T-helper 17 cell (primary cell): ENCODE measurements at places on chromosomes 13 and 19.

GRCh38 chr13:65093357-65093756 lies 2136.8 kb downstream of the PCDH9 start:
- H3K4me1 ChIP-seq, result no peaks in the 10 kb centered on the region
- H3K36me3 ChIP-seq, result no peaks in the 10 kb centered on the region
- H3K27ac ChIP-seq, result no peak overlapping the region
- no peak for DNase-seq
- H3K27me3 ChIP-seq, result no peaks in the 10 kb centered on the region

GRCh38 chr13:73370066-73370465 lies 311.3 kb downstream of the KLF5 start:
- H3K27ac ChIP-seq, result no peak overlapping the region
- H3K4me1 ChIP-seq, result no peaks in the 10 kb centered on the region
- H3K36me3 ChIP-seq, result no peaks in the 10 kb centered on the region
- H3K27me3 ChIP-seq, result peaks cover 13% of the 10 kb centered on the region
- no peak for DNase-seq

DNA sequence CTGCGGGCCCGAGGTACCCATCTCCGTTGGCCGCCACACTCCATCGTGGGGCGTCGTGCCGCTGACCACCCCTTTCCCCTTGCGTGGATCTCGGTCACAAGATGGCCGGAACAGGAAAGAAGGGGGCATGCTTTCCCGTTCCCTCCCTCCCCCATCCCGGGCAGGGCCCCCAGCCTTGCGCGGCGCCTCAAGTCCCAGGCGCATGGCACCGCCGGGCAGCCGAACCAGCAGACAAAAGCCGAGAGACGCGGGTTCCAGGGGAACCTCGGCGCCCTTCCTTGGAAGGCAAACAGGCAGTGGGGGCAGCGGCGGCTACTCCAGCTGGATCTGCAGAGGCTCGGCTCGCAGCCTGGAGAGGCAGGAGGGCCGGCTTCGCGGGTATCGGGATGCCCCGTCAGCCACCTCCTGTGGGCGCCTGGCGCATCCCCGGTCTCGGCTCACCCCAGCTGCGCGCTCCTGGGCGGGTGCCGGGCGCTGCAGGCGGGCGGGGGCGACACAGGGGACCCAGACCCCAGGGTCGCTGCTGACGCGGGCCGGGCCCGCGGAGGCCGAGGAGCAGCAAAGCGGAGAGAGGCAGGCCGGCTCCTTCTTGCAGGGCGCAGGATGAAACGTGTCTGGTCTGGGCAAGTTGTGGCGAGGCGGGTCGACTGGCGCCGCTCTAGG lies 439 bp downstream of the DZIP1 start:
- H3K4me1 ChIP-seq, result peaks cover 2% of the 10 kb centered on the region
- H3K27ac ChIP-seq, result no peak overlapping the region
- no peaks in the 10 kb centered on the region for H3K36me3 ChIP-seq
- no peak overlapping the region for H3K4me3 ChIP-seq

GRCh38 chr19:50906217-50906616 lies 5.0 kb downstream of the KLK4 start:
- H3K4me3 ChIP-seq, result no peak overlapping the region
- H3K36me3 ChIP-seq, result peaks cover 7% of the 10 kb centered on the region
- H3K27me3 ChIP-seq, result peaks cover 21% of the 10 kb centered on the region
- H3K27ac ChIP-seq, result peak overlapping the region; percentile 43

DNA sequence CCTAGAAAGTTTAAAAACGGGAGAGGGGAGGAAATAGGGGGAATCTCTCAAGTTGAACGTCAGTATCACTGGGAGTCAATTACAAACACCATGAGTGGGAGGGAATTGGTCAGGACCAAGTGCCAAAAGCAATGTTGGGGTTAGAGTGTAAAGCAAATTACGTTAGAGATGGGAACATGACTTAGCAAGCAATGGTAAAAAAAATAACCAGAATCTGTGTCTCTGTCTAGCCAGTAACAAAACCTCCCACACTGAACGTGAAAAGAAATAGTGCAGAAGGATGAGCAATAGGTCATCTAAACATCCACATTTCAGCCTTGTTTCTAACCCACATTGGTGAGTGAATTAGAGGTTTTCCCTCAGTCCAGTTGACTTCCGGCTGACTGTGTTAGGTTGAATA lies 242.2 kb downstream of the COG6 start:
- no peak for DNase-seq
- H3K4me1 ChIP-seq, result peaks cover 15% of the 10 kb centered on the region

DNA sequence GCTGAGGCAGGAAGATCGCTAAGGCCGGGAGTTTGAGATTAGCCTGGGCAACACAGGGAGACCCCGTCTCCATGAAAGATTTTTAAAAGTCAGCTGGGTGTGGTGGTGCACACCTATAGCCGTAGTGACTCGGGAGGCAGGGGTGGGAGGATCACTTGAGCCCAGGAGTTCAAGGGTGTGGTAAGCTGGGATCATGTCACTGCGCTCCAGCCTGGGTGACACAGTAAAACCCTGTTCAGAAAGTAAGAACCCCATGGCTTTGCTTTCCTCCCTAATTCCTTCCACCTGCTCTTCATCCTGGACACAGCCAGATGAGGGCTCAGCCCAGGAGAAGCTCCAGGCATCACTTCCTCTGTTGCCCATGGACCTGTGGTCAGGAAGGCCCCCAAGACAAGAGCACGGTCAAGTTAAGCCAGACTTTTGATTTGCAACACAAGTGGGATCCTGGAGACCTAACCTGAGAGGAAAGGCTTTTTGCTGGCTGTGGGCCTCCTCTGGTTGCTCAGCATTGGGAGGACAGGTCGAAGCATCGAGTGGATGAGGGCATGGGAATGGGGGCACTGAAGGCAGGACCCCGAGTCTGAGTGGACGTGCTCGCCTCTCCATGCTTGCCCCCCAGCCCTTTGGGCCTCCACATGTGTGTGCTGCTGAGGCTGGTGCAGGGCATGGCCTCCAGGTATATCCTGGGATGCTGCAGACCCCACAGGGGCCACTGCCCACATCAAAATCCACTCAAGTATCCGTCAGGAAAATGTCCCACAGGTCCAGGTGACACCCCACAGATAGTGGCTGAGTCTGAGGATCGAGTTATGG lies 25.4 kb downstream of the TUBA3C start:
- DNase-seq, result no peak
- no peak overlapping the region for H3K27ac ChIP-seq
- H3K4me1 ChIP-seq, result peaks cover 6% of the 10 kb centered on the region
- peaks cover 7% of the 10 kb centered on the region for H3K27me3 ChIP-seq

DNA sequence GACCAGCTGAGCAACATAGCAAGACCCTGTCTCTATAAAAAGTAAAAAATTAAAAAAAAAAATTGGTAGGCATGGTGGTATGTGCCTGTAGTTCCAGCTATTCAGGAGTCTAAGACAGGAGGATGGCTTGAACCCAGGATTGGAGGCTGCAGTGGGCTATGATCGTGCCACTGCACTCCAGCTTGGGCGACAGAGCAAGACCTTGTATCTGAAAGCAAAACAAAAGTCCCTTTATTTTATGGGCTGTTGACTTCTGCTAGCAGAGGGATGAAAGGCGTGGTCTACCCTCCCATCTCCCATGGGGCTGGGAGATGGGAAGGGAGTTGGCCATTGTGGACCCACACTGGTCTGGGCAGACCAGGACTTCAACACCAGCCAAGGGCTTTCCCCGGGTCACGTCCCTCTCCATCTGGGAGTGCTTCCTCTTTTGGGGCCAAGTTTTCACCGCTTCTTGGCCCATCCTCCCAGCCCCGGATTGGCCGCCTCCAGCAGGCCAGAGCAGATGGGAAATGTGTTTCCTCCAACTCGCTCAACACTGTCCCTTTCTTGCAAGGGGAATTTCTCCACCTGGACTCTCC lies 2.2 kb upstream of the TNFSF9 start:
- no peak overlapping the region for H3K27ac ChIP-seq
- H3K36me3 ChIP-seq, result peaks cover 8% of the 10 kb centered on the region
- H3K4me1 ChIP-seq, result peaks cover 33% of the 10 kb centered on the region
- H3K4me3 ChIP-seq, result no peak overlapping the region
- peaks cover 29% of the 10 kb centered on the region for H3K27me3 ChIP-seq
- DNase-seq, result no peak

- no peak overlapping the region for H3K27ac ChIP-seq
- H3K4me3 ChIP-seq, result no peak overlapping the region
- H3K36me3 ChIP-seq, result no peaks in the 10 kb centered on the region
- no peaks in the 10 kb centered on the region for H3K27me3 ChIP-seq
These were observed 284.4 kb downstream of the DIAPH3 start for GRCh38 chr13:59879281-59879680.

DNA sequence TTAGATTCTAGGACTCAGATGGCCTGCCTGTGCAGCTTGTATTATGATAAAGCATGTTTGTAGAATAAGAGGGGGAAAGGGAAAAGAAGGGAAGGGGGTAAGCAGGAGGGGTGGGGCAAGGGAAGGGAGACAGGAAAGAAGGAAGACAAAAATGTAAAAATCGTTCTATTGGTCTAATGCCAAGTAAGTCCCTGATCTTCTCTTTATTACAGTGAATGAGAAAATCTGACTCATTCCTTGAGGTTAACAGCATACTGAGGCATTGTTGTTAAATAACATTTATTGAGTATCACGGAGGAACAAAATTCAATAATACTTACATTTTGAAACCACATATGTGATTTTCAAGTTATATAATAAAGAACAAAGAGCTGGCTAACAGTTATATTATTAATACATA lies 1534.7 kb downstream of the OLFM4 start:
- DNase-seq, result no peak
- no peaks in the 10 kb centered on the region for H3K27me3 ChIP-seq
- no peak overlapping the region for H3K27ac ChIP-seq
- no peak overlapping the region for H3K4me3 ChIP-seq
- H3K36me3 ChIP-seq, result no peaks in the 10 kb centered on the region
- no peaks in the 10 kb centered on the region for H3K4me1 ChIP-seq

DNA sequence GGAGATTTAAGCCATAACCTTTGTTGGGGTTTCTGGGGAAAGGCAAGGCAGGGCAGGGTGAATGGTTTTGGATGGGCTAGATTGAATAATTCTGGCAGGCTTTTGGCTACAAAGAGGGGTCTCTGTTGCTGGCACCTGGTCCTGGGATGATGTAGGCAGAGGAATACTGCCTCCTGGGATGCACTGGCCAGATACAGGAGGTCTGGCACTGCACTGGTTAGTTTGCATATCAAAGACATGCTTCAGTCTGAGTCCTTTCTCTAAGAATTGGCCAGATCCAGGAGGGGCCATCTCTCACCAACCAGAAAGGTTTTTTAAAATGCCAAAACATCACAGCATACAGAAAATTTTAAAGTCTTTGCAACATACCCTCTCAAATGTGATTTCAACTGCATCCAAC lies 8.0 kb upstream of the MEDAG start:
- peaks cover 47% of the 10 kb centered on the region for H3K27me3 ChIP-seq
- DNase-seq, result no peak
- H3K4me3 ChIP-seq, result no peak overlapping the region
- H3K4me1 ChIP-seq, result peaks cover 14% of the 10 kb centered on the region
- H3K27ac ChIP-seq, result no peak overlapping the region
- H3K36me3 ChIP-seq, result peaks cover 3% of the 10 kb centered on the region

DNA sequence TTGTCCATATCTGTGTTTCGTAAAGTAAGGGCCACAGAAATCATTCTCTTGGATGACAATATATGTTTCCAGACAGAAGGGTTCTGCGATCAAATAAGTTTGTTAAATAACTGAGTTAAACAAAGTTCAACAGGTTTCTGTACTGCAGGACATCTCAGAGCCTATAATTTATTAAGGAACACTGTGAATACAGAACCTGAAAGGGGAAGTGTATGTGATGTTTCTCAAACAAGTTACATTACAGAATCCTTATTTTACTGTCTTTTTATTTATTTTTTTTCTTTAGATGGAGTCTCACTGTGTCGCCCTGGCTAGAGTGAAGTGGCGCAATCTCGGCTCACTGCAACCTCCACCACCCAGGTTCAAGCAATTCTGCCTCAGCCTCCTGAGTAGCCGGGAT lies 55.4 kb upstream of the GTF2F2 start:
- no peaks in the 10 kb centered on the region for H3K4me1 ChIP-seq
- no peak for DNase-seq
- peaks cover 53% of the 10 kb centered on the region for H3K27me3 ChIP-seq
- no peak overlapping the region for H3K4me3 ChIP-seq
- H3K27ac ChIP-seq, result no peak overlapping the region

- H3K4me3 ChIP-seq, result no peak overlapping the region
- peaks cover 3% of the 10 kb centered on the region for H3K4me1 ChIP-seq
- peaks cover 22% of the 10 kb centered on the region for H3K27me3 ChIP-seq
- DNase-seq, result no peak
These were observed 60.1 kb downstream of the DCT start for GRCh38 chr13:94419304-94419924.

- no peak overlapping the region for H3K4me3 ChIP-seq
- no peaks in the 10 kb centered on the region for H3K4me1 ChIP-seq
- peaks cover 53% of the 10 kb centered on the region for H3K27me3 ChIP-seq
- H3K27ac ChIP-seq, result no peak overlapping the region
- peaks cover 3% of the 10 kb centered on the region for H3K36me3 ChIP-seq
These were observed 49.8 kb upstream of the TDRD3 start for GRCh38 chr13:60347174-60347573.

DNA sequence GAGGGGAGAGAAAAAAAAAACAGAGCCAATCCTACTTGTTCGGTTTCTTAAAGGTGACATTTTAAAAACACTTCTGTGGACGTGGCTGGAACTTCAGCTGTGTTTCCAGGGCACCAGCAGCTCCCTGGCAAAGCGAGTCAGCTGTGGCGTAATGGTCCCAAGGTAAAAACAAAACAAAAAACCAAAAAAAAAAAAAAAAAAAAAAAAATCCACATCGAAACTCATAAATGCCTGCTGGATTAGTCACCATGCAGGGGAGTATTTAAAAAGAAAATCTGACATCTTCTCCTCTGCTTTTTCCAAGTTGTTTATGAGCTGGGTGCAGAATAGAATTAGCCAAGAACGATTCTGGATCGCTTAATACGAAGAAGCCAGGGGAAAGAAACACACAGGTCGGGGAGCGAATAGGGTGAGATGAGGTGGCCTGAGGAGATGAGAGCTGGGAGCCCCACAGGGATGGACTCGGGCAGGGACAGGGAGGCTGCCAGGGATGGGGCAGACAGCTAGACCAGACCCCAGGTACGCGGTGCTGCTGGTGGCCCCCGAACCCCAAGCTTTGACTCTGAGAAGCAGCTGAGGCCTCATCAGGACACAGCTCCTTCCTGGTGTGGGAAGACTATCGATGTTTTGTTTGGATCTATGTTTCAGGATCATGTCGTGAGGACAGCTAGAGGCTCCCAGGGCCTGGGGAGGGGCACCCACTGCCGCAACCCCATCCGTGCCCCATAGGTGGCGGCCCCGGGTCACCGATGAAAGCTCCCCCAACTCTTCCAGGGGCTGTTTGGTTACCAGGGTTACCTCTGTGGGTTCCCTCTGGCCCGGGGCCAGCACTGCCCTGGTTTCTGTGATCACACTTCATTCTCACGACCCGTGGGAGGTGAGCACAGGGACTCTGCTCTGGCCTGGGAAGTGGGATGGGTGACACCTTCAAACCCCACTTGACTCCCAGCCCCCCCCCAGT lies 3.1 kb upstream of the CTXN1 start:
- H3K27me3 ChIP-seq, result no peaks in the 10 kb centered on the region
- no peaks in the 10 kb centered on the region for H3K36me3 ChIP-seq
- peak; percentile 54 for DNase-seq
- no peak overlapping the region for H3K4me3 ChIP-seq
- peak overlapping the region; percentile 70 for H3K27ac ChIP-seq

DNA sequence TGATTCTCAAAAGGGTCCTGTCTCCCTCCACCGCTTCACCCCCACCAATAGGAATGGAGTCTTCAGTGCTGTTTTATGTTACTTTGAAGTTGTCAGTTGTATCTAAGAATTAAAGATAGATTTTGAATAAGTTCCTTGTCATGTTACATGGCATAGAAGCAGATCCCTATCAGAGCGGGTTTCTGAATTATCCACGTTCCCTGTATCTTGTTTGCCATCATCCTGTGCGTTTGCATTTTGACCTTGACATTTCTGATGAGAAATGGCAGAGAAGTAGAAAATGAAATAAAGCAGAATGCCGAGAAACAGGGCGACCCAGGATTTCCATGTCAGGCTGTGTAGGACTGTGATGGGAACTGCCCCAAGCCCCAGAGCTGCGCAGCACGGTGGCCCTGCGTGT lies 120.7 kb upstream of the RNF113B start:
- no peak overlapping the region for H3K4me3 ChIP-seq
- DNase-seq, result no peak
- no peaks in the 10 kb centered on the region for H3K4me1 ChIP-seq
- H3K36me3 ChIP-seq, result no peaks in the 10 kb centered on the region
